ENCODE measurements at places on chromosomes 11 and 22.

DNA sequence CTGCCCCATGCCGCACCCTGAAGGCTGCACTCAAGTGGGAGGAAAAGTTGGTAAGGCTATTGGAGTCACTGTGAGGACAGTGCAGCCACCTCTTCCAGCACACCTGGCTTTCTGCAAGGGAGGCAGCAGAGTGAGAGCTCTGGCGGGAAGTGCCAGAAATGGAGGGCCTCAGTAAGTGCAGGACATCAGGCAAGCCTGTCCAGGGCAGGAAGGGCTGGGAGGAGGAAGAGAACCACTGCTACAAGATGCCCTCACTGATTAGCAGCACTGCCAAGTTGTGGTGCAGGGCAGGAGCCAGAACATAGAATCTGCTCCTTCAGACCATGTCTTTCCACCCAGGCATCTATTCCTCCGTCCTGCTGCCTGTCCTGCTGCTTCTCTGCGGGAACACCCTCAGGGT lies 61.2 kb upstream of the CLTCL1 start:
- DNase-seq = no peak

- DNase-seq = no peak
These were observed 10.2 kb upstream of the LDHA start for GRCh38 chr11:18384157-18384641.

DNA sequence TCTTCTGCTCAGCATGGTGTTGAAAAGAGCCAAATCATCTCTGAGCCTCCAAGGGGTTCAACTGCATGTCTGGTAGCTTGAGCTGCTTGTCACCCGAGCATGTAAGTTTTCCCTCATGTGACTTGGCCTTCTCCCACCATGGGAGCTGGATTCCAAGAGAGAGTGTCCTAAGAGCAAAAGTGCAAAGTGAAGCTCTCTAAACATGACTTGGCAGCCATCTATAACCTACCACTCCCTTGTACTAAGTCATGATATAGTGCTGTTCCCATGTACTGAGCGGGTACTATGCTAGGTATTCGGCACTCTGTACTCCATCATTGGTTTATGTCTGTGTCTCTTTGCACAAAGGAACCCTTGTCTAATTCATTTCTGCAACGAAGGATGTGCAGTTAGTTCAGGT lies 19.1 kb downstream of the SEZ6L start:
- no peak for DNase-seq

GRCh38 chr11:114262681-114263512 lies 33.3 kb upstream of the NNMT start:
- no peak for DNase-seq

- no peak for DNase-seq
These were observed 127.3 kb upstream of the SEZ6L start for GRCh38 chr22:26041931-26042330.

All from stimulated activated CD8-positive, alpha-beta memory T cell treated with anti-CD3 and anti-CD28 coated beads, Interleukin-7, amount 100 ng/mL, for 1 hour (primary cell).